Activated CD8-positive, alpha-beta memory T cell treated with anti-CD3 and anti-CD28 coated beads for 1 hour (primary cell): ENCODE measurements at places on chromosomes 12 and 14.
A peak's percentile ranks its signal among the peaks of the same experiment; 100 is the strongest.

- no peak for DNase-seq
These were observed 168.1 kb upstream of the PARP11 start for GRCh38 chr12:4041187-4041885.

GRCh38 chr12:132507161-132507538 is 17.2 kb downstream of the FBRSL1 start:
- DNase-seq: no peak

DNA sequence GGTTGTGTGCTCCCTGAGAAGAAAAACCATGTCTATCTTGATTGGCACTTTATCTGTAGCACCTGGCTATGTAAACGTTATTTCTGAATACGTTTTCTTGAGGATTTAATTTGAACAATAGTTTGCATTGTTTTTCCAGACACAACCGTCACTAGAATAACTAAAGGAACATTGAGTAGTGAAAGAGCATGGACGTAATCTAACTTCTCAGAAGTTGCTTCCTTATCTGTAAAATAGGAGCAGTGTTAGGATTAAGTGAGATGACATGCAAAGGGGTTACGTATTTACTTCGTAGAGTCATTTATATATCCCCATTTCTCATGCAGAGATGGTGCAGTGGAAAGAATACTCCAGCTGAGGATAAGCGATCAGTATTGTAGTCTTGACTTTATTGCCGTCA is 8.1 kb downstream of the AEBP2 start:
- DNase-seq: no peak

DNA sequence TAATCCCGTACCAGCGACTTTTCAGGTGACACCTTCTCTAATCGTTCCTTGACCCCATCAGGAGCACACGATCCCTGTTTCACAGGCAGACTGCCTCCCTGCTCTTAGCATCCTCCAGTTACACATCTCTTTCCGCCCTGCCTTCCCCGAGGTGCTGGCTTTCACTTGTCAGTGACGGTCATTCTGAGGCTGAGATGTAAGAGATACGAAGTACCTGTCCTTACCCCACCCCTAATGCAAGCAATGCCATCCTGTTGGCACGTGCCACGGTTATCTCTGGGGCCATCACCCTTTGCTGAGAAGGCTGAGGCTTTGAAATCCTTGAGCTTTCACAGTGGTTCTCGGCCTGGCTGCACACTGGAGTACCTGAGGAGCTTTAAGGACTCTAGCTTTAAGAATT is 24.4 kb downstream of the B4GALNT3 start:
- no peak for DNase-seq

- DNase-seq: no peak
These were observed 27.1 kb upstream of the GPRC5A start for GRCh38 chr12:12864243-12864642.

DNA sequence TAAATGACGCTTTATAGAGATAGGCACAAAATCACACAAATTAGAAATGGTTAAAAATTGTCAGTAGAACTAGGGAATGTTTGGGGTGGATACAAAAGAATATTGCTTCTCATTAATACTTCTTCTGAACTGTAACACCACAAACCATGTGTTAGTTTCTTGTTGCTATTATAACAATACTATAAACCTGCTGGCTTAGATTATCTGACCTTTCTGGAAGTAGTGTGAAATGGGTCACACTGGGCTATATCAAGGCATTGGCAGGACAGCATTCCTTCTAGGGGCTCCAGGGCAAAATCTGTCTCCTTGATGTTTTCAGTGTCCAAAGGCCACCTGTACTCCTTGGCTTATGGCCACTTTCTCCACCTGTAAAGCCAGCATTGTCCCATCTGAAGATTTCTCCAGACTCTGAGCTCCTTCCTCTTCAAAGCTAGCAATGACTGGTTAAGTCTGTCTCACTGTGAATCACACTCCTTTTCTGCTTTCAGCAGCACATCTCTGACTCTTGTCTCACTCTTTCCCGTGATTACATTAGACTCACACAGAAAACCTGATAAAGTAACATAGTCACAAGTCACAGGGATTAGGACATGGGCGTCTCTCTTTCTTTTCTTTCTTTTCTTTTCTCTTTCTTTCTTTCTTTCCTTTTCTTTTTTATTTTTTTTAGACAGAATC is 86.3 kb downstream of the SLC15A4 start:
- DNase-seq: no peak

DNA sequence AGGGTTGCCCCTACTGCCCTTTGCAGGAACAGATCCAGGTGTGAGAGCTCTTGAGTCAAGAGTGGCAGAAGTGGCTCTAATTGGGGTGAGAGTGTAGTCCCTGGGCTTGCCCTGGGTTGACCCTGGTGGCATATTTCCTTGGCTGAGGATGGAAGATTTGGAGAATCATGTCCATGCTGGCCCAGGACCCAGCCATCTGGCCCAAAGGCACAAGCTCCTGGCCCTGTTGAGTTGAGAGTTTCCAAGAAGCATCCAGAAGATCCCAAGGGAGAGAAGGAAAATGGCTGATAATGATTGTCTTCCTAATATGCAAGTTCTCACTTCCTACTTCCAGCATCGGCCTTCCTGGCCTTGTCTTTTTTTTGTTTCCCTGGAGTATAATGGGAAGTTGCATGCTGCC is 55.5 kb upstream of the SRSF5 start:
- DNase-seq: no peak

DNA sequence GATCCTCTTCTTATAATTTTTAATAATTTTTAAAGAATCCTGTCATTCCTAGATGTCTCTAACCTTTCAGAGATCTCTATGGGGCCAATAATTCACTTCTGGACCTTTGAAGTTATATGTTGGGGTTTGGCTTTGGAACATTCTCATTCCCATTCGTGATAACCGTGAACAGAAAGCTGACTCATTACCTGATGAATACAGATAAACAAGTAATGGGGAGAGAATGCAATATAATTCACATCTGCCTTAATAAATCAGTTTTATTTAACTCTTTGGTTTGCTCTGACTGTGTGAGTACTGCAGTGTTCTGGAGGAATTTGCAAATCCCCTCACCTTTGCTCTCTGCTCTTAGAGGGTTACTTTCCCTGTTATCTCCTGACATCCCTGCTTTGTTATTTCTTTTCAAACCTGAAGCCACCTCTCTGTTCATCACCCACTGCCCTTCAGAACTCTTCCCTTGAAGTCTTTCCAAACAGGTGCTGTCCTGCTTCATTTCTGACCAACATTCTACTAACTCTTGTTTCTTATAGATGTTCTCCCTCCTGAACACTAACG is 79.6 kb upstream of the SLC38A2 start:
- DNase-seq: no peak

DNA sequence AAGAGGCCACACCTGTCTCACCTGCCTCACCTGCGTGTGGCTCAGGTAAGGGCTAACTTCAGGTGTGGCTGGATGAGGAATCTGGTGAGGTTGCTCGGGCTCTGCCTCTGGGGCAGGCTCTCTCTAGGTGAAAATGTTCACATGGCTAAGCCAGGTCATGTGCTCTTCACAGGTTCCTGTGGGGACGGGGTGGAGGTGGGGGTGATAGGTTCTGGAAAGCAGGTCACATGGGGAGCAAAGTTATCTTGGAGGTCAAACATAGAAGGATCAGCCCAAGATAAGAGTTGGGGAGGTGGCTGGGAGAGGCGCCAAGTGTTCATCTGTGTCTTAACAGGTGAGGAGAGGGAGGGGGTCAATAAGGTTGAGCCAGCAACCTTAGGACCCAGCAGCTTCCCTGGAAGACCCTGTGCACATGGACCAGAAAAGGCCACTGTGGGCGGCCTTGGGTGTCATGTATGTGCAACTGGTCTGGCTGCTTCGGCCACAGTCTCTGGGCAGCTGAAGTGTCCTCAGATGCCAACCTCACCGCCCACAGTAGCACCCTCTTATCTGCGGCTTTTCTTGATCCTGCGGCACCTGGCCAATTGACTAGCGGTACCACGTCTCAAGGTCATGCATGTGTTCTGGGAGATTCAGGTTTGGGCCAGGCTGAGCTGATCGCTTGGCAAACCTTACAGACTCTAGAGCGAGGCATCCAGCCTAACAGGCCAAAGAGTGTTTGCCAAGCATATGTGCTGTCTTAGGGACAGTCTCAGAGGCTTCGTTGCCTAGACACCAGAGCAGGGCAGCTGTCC is 60.5 kb downstream of the CACNA1C start:
- DNase-seq: no peak

DNA sequence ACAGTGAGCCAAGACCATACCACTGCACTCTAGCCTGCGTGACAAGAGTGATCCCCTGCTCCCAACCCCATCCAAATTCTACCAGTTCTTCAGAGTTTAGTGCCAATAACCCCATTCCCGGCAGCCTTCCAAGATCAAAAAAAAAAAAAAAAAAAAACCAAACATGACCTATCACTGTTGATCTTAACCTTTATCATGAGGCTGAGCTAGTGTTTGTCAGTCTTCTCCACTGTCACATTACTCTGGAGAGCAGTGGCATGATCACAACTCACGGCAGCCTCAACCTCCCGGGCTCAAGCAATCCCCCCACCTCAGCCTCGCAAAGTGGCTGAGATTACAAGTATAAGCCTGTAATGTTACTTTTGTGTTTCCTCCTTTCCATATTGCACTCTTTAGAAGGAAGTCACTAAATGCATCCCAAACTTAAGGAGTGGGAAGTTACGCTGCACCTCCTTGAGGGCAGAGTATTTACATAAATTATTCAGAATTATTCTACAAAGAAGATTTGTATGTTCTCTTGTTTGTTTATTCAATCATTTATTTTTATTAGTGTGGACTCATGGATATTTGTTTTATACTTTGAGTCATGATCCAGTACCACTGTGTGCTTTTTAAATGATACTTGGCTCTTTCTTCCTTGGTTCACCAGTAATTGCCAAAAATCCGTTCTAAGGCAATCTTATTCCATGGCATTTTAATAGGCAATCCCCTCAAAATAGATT is 31.5 kb upstream of the FAM222A start:
- DNase-seq: no peak

DNA sequence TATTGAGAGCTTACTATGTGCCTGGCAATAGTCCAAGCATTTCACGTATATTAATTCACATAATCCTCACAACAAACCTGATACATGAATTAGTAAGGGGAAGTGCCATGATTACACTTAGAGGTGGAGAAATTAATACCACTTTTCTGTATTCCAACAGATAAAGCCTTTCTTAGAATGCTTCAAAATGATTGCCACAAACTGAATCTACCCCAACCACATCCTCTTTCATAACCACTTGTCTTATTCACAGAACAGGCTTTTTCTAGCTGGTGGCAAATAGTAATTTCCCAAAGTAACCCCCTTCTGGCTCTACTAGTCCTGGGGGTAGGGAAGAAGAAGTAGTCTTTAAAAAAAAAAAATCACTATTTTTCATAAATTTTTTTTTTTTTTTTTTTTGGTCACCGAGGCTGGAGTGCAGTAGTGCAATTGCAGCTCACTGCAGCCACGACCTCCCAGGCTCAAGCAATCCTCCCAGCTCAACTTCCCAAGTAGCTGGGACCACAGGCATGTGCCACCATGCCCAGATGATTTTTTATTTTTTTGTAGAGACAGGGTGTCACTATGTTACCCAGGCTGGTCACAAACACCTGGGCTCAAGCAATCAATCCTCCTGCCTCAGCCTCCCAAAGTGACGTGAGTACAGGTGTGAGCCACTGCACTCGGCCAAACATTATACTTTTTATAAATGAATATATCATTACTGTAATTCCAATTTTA is 59.0 kb upstream of the ARID2 start:
- no peak for DNase-seq

GRCh38 chr14:96363751-96364336 is 518 bp downstream of the GSKIP start:
- peak; percentile 14 for DNase-seq

DNA sequence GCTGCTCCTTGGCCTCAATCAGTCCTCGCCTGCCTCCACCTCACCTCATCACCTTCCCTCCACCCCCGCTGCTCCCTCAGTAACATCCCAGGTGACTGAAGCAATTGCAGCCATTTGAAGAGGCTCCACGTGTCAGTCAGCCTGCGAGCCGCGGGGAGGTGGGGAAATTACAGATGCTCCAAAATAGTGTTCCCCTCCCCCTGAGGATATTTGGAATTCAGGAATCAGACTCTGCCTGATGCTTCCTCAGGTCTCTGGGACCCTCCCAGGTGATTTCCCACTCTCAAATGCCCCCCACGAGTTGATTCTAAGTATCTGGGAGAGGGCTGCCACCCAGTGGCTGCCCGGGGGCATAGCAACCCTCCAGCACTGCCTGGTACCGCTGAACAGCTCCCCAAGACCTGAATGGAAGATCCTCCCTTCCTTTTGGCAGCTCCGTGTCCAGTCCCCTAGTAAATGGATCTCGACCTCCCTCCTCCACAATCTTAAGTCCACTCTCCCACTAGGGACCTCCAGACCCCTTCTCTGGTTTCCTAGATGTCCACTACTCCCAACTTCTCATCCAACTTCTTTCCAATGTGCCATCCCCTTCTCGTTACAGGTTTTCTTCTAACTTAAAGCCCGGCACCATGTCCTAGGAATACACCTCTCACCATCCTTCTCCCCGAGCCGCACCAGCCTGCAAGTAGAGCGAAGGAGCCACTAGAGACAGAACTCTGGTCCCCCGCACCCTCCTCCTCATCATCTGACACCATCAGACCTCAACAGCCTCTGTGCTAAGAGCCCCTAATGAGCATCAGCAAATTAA is 1.4 kb upstream of the ASIC1 start:
- DNase-seq: peak; percentile 36

- no peak for DNase-seq
These were observed 353.9 kb downstream of the DUSP6 start for GRCh38 chr12:88998421-88998820.

DNA sequence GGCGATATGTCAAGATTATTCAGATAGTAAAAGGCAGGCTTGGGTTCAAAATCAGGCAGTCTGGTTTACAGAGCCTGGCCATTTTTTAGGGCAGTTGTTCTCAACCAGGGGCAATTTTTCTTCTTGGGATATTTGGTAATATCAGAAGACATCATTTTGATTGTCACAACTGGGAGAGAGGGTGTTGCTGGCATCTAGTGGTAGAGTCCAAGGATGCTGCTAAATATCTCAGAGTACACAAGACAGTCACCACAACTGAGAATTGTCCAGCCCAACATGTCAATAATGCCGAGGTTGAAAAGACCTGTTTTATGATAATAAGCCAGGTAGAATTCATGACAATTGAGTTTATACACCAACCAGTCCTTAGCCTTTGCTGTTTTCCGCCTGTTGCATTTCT is 733.9 kb downstream of the NRXN3 start:
- DNase-seq: no peak

DNA sequence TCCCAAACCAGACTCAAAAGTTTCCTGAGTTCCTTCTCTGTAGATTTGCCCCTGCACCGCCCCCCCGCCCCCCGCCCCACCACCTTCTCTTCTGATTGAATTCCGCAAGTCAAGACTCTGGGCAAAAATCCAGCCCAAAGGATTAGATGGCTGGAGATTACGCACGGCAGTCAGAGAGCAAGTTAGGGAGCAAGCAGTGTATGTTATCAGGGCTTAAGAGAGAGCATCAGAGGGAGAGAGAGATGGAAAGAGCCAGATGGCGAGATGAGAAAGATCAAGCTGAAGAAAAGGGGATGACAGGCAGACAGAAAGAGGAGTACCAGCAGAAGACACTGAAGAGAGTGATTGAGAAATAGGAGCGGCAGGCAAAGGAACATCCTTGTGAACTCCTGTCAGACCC is 13.9 kb upstream of the ANKRD33 start:
- no peak for DNase-seq

GRCh38 chr14:54312166-54312801 is 84.5 kb upstream of the CDKN3 start:
- no peak for DNase-seq

GRCh38 chr14:85122690-85123089 is 407.3 kb upstream of the FLRT2 start:
- DNase-seq: no peak
